ENCODE measurements at places on chromosomes 5 and 9. TPM values are rescaled to one million over a fixed set of nuclear protein-coding genes. Genes with fewer than 3 reads are reported as not detected.
A peak's percentile ranks its signal among the peaks of the same experiment; 100 is the strongest.

The PCDHGA6 gene
- total RNA-seq = 0.98 TPM

The TYRP1 gene
- total RNA-seq = not detected

The HBEGF gene
- total RNA-seq = 1.8 TPM

- DNase-seq = no peak
Observed at GRCh38 chr9:124350494-124351263, 64.6 kb downstream of the PSMB7 start.

DNA sequence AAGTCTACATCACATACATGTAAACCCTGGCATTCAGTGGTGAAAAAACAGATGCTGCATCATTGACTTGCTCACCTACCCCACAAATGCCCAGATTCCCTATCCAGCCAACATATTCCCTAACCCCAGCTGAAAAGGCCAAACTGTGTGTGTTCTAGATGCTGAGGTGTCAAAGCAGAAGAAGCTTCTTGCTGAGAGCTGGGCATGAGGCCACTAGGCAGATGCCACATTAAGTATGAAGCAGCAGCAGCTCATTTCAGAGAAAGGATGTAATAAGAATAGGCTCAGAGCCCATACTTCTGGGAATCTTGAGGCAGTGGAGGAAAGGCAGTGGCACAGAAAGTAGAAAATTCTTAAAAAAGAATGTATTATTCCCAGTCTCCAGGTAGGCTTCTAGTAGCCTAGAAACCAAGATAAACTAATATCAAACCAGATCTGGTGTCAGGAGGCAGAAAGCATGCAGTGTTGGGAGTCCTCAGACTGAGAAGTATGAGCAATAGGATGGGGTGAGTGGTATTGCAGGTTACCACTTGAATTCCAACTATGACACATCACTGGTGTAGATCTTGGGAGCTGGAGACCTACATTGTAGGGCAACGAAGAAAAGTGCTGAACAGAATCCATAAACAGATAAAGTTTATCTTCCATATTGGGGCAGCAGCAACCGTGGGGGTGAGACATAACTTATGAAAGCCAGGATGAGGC lies 71.9 kb upstream of the GRHPR start:
- DNase-seq = peak; percentile 23

DNA sequence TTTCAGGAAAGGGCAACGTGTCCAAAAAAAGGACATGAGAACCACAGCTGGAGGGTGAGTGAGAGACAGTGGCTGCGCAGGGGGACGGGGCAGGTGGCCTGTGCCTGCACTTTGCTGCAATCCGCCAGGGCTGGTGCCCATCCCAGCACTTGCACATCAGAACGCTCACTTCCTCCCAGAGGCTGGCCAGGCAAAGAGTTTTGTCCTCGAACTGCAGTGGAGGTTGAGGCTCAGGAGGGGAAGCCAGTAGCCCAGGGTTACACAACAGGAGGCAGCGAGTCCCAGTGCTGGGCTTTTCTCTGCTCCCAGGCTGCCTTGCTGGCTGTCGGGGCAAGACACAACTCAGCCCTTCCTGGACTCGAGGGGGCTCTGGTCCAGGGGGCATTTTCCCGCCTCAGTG lies 33.1 kb downstream of the CRB2 start:
- DNase-seq = no peak

DNA sequence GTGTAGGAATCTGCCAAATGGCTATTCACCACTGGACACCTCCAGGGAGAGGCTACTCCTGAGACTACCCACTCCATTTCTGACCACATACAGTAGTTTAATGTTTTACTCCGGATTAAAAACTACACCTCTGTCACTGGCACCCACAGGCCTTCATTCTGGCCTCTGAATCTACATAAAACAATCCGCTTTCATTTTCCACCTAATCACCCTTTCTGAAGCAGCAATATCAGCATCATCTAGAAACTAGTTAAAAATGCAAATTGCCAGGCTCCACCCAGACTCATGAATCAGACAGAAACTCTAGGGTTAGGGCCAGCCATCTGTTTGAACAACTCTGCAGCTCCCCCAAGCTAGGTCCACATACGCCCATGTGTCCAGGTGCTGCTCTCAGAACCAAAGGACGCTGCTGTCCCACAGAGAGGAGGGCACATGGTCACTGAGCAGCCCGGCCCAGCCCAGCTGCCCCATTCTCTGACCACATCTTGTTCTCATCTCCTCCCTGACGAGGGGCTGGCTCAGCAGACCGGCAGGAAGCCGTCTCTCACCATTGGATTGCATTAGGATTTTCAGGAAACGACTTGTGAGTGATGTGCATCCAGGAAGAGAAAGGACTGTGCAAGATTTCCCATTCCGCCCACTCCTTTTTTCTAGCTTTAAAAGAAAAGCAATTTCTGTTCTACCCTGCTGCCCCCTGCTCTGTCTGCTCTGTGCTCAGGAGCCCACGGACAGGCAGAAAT lies 34.7 kb downstream of the ADAM19 start:
- peak; percentile 81 for DNase-seq

The LRRC14B gene
- not detected for total RNA-seq

GRCh38 chr5:61417340-61417739 lies 85.3 kb downstream of the ZSWIM6 start:
- DNase-seq = no peak

The SHC3 gene
- total RNA-seq = under 0.01 TPM

DNA sequence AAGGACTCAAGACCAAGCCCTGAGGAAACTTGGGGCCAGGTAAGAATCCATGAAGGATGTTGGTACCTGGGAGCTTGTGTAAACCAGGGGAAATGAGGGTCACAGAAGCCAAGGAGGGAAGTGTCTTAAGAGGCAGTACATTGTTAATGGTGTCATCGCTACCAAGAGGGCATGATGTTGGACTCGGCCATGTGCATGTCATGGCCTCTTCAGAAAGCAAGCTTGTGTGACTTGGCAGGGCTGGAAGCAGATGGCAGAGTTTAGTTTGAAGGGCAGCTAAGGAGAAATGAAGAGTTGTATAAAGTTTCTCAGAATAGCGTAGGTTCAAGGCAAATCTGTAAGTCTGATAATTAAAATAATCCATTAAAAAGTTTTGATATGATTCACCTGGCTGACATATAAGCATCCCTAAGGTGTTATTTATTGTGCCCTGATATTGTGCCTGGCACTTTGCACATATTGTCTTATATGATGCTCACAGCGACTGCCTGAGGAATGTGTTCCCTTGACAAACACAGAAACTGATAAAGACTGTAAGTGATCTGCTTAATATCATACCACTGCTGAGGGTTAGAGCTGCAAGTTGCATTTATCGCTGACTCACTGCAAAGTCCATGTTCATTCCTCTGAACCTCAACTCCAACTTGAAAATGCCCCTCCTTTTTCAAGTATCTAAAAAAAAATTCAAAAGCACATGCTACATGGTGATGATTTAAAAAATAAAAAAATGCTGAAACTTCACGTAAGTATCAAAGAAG lies 81.3 kb upstream of the PTPN3 start:
- DNase-seq = no peak

- DNase-seq = no peak
Observed at GRCh38 chr5:156698323-156698722, 151.8 kb upstream of the PPP1R2B start.
